ENCODE measurements at places on chromosomes 1 and 21.

DNA sequence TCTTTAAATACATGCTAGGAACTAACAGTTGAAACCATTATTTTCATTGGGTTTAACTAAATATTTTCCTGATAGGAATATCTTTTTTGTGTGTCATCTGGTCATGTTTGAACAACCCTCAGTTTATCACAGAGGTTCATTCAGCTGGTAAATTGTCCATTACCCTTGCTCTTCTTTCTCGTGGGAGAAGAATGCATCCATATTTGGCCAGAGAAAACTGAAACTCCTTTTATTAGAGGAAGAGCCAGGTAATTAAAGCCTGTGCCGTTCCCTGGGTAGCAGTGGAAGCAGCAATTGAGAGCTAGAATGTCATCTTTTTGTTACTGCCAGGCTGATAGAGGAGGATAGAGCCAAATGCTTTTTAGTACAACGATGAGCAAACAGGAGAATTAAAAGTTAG, 587.2 kb upstream of the ZRANB2 start:
- DNase-seq = no peak

GRCh38 chr1:8711151-8711550, 106.3 kb downstream of the RERE start:
- DNase-seq = no peak

- DNase-seq = no peak
Observed at GRCh38 chr1:178241057-178241456, 147.2 kb downstream of the RASAL2 start.

- no peak for DNase-seq
Observed at GRCh38 chr1:17540255-17541001, 930 bp downstream of the ARHGEF10L start.

GRCh38 chr1:42206164-42206563, 41.6 kb upstream of the GUCA2A start:
- DNase-seq = no peak

GRCh38 chr21:16535102-16535422, 805.3 kb downstream of the USP25 start:
- no peak for DNase-seq

DNA sequence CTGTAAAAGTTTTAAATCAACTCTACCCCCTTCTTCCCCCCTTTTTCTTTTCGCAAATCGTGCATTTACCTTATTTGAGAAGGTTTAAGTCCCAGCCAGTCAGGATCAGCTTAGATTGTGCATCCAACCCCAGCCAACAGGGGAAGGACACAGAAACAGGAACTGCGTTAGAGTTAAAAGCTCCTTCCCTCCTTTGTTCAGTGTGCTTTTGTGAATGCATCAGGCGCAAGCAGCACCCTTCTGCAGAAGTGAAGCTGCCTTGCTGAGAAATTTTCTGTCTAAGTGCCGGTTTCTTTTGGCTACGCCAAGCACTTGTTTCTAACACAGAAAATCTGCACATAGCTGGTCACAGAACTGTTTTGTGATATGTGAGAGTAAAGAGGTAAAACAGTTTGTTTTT, 56.2 kb upstream of the PRRC2C start:
- no peak for DNase-seq

DNA sequence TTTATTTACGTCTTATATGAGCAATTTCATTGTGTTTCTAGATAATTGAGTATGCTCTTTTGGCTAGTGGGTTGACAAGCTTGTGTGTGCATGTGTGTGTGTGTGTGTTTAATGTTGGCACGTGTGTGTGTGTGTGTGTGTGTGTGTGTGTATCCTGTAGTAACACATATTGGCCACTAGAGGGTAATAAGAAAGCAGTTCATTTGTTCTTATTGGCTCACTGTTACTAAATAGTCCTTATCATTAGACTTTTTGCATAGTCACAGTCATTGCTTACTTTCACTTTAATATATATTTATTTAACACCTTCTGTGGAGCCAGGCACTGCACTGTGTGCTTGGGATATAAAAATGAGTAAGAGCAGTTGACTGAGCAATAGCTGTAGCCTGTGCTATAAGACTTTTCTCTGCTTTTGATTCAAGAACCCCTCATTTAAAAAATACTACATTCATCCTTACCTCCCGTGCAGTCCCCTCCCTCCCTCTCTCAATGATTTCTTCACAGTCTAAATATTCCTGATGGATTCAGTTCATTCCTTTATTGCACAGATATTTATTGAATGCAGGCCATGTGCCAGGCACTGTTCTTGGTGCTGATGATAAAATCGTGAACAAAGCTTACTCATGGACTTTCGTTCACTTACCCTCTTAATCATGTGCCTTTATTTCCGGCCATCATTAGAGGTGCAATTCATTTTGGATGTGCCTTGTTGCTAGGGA, 96.7 kb downstream of the DYRK1A start:
- no peak for DNase-seq

DNA sequence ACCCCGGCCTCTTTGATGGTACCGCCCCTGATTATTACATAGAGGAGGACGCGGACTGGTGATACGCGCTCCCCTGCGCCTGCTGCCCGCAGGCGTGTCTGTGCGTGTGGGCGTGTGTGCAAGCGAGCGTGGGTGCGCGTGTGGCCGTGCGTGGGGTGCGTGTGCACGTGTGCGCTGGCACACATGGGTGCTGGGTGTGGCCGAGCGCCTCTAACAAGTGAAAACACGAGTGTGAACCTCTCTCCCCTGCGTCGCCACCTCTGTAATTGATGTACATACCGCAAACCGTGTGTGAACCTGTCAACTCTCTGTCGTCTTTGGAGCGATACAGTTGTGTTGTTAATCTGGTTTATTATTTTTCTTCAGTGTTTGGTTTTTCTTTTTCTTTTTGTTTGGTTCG, 87.8 kb upstream of the TMEM51 start:
- DNase-seq = no peak

DNA sequence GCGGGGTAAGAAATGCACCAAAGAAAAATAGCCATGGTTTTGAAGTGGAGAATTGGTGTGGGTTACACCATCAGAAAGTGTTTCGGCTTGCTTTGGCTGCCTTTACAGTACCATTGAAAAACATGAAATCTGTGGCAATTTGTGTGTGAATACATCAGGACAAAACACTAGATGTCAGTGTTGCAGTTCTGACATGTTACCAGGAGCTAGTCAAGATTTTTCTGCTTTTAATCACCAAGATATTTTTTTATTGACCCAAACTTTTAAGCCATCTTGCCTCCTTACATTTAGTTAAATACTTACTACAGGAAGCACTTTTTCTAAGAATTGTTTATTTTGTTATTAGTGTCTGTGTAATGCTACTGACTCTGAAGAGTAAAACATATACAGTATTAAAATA, 14.3 kb downstream of the RRP15 start:
- DNase-seq = no peak

- DNase-seq = no peak
Observed at GRCh38 chr1:81548918-81549587, 251.7 kb upstream of the ADGRL2 start.

- peak; percentile 56 for DNase-seq
Observed at GRCh38 chr1:41783189-41783639, 135.5 kb downstream of the HIVEP3 start.

- no peak for DNase-seq
Observed at GRCh38 chr1:112391603-112391940, 4.4 kb upstream of the CTTNBP2NL start.

- no peak for DNase-seq
Observed at GRCh38 chr1:115507901-115508300, 133.9 kb upstream of the VANGL1 start.

DNA sequence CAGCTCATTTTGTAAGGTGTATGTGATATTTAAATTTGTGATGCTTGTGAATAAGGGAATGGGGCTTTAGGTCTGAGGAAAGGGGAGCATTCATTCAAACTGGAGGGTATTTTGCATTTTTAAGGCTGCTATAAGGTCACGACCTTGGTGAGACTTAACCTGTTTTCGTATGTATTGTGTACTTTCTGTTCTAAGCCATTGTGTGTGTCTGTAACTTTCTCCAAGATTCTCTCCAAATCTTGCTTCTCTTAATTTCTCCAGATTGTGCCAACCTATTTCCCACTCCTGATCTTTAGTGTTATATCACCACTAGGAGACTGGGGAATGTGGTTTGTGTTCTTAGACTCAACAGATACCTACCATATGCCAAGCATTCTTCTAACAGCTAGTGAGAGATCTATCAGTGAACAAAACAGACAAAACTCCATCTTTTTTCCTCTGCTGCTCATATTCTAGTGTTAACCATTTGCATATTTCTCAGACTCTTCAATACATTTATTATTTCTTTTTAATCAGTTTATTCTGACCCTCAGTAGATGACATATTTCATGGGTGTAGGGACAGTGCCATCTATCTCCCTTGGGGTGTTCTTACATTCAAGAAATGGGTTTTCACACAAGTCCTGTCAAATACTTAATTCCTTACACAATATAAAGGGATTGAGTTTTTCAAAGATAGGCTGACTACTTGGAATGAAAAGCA, 27.5 kb downstream of the ATP1B1 start:
- no peak for DNase-seq

GRCh38 chr1:33641104-33641830, 168.8 kb downstream of the ZSCAN20 start:
- no peak for DNase-seq

DNA sequence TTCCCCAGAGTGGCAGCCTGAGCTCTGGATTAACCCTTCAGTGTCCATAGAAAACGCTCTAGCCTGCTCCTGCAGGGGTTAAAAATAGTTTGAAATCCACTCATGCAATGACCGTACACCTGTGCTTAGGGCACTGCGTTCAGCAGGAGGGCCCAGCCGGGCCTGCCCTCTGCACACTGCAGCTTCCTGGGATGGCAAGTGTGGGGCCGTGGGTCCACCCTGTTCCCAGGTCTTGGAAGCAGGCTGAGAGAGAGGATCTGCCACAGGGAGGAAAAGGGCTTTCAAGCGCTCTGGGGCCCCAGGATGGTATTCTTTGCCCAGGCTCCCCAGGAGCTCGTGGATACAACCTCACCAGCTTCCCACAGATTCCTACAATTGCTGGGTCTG, 1.5 kb upstream of the S100B start:
- DNase-seq = no peak

DNA sequence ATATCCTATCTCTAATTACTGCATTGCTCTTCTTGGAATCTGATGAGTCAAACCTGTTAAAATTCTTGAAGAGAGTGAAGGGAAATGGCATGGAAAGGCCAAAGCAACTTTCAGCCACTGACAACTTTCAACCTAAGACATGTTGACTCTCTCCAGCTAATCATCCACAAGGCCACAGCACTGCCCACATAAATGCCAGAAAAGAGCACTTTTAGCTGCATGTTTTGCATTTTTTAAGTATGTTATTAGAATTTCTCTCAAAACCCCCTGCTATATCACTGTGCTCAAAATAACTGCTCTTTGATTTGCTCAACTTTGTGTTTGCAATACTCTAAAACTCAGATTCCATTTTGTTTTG, 352.5 kb downstream of the ADGRL2 start:
- DNase-seq = no peak

DNA sequence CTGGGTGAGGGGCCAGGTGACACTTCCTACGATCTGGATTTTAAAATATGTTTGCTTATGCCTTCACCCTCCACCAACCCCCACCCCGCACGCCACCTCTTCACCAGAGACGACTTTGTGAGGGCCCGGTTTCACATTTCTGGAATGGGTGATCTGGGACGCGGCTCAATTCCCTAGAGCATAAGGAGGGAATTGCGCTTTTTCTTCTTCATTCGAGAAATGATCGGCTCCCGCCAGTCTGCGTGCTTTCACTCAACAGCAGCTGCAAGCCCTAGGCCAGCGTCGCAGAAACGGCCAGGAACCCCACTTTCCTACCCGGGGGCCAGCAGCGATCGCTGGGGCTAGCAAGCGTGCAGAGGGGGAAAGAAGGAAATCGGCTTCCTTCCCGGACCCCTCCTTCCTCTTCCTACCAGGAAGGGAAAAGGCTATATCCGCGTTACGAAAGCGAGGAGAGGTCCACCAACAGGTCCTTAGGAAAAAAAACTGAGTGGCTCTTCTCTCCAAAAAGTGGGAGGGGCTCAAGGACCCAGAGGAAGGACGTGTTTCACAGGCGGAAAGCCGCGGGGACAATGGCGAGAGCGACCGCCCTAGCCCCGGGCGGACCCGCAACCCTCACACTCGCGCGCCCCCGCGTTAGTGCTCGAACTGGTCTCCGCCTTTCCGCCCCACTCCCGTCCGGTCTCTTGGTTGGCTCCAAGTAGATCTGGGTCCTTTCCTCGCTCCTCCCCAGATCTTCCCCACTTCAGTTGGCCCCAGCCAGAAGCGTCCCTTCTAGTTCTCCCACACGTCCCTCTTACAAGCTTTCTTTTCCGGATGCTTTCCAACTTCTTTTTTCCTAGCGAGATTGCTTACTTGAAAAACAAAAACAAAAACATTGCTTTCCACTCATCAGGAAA, 1.1 kb upstream of the ADAMTS1 start:
- DNase-seq = peak; percentile 28

DNA sequence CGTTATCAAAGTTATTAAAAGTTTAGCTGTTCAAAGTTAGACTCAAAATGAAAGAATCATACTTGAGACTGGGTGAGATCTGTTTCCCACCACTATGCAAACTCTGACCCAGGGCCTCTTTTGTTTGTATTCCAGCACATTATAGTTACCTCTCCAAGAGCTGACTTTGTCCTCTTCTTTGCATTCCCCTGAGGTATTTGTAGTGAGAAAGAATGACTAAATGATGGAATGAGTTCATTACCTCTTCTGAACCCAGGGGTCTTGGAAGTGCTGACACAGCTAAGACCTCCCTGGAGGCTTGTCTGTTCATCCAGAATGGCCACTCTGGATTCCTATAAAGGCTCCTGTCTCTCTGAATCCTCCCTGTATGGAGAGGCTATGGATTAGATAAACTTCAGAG, 62.4 kb downstream of the FGGY start:
- DNase-seq = no peak

- DNase-seq = no peak
Observed at GRCh38 chr21:41839387-41840000, 39.6 kb downstream of the PRDM15 start.

GRCh38 chr1:14697353-14697752, 98.9 kb downstream of the KAZN start:
- no peak for DNase-seq

DNA sequence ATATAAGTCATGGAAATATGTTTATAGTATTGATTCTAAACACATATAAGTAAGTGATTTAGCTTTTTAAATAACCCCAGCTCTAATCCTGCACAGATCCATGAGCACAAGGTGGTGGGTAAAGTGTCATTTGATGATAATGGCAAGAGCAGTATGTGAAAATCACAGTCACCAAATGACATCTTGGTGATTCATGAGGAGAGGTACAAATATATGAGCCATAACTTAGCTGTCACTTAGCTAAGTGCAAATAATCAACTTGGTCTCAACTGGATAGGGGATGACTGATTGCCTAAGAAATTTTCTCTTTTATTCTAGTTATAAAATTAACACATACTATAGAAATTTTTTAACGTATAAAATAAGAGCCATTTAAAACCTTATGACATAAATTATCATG, 198.1 kb downstream of the ZZZ3 start:
- DNase-seq = no peak

- no peak for DNase-seq
Observed at GRCh38 chr21:35873441-35873840, 186.9 kb downstream of the SETD4 start.

DNA sequence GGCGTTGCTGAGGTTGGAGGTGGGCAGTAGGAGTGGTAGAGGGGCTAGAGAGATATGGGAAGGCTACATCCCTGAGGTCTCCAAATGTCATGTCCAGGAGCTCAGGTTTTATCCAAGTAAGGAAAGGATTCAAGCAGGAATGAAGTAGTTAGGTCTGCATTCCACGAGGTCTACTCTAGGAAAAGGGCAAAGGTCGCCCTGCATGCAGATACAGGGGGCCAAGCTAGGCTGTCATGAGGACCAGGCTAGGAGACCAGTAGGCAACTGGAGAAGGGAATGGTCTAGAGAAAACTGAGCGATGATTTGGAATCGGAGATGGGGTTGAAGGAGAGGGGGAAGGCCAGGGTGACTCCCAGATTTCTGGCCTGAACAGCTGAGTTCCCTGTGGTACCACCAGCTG, 48.7 kb downstream of the IRF2BP2 start:
- no peak for DNase-seq
